Stimulated activated CD8-positive, alpha-beta memory T cell treated with anti-CD3 and anti-CD28 coated beads, Interleukin-15, amount 100 ng/mL, for 24 hours (primary cell): ENCODE measurements at places on chromosomes 2 and 18.

- DNase-seq = no peak
These were observed 322.4 kb downstream of the TNS1 start for GRCh38 chr2:217680381-217680780.

- no peak for DNase-seq
These were observed 114.8 kb upstream of the PTPRM start for GRCh38 chr18:7452331-7452730.

GRCh38 chr2:214393796-214394195 lies 17.1 kb upstream of the VWC2L start:
- no peak for DNase-seq

DNA sequence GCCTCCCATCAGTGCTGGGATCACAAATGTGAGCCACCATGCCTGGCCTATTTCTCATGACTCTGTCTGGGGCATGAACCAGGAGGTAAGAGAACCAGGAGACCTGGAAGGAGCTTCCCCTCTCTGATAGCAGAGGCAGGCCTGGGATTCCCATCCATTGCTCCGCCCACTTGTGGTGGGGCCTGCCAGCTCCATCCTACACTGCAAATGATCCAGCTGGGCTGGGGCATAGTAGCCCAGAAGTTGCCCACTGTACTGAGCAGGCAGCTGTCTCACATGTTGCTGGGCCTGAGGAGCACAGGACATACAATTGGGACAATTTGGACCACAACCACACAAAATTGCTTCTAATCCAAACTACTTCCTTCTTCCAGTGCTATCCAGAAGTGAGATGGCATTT lies 91.0 kb downstream of the MARCHF4 start:
- DNase-seq = no peak

- DNase-seq = no peak
These were observed 3.3 kb upstream of the ANKRD39 start for GRCh38 chr2:96861074-96861473.

DNA sequence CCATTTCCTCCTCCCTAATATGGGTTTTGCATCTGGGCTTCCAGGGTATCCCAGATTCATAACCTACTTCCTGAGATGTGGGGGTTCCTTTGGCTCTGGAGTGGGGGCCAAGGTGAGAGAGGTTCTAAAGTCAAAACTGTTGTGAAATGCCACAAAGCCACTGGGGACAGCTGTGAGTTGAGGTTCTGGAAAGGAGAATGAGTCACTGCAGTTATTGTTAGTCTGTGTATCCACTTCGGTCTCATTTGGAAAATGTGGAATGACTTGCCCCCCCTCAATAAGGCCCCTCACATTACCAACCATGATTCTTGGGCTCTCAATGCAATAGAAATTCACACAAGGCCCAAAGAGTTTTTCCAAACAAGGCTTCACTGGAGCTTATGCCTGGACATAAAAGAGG lies 51.1 kb upstream of the LGALSL start:
- no peak for DNase-seq

DNA sequence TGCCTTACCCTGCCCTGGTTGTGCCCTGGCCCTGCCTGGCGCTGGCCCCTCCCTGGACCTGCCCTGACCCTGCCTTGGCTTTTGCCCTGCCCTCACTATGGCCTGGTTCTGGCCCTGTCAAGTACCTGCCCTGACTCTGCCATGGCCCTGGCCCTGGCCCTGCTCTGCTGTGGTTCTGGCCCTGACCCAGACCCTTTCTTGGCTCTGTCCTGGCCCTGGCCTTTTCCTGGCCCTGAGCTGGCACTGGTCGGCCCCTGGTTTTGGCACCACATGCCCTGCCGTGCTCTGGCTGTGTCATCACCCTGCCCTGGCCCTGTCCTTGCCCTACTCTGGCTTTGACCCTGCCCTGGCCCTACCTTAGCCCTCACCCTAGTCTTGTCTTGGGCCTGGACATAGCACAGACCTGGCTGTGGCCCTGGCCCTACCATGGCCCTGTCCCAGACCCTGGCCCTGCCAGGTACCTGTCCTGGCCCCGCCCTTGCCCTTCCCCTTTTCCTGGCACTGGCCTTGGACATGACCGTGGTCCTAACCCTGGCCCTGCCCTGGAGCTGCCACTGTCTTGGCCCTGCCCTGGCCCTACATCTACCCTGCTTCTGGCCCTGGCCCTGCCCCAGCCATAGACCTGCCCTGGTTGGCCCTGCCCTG lies 4.8 kb upstream of the ANKRD62 start:
- DNase-seq = no peak

DNA sequence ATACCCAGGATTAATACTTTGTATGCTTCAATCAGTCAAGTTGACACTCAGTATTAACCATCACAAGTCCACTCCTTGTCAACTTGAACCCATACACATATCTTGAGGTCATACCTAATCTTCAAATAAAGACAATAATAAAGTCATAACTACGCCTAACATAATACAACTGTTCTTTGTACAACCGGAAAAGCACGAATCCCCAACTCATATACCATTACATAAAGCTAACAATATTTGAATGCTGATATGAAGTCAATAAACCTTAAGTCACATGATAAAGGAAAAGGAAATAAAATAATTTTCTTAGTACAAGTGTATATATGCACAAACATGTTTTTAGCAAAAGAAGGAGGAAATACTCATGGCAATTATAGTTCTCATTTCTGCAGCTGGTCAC lies 770.6 kb upstream of the GYPC start:
- DNase-seq = no peak

DNA sequence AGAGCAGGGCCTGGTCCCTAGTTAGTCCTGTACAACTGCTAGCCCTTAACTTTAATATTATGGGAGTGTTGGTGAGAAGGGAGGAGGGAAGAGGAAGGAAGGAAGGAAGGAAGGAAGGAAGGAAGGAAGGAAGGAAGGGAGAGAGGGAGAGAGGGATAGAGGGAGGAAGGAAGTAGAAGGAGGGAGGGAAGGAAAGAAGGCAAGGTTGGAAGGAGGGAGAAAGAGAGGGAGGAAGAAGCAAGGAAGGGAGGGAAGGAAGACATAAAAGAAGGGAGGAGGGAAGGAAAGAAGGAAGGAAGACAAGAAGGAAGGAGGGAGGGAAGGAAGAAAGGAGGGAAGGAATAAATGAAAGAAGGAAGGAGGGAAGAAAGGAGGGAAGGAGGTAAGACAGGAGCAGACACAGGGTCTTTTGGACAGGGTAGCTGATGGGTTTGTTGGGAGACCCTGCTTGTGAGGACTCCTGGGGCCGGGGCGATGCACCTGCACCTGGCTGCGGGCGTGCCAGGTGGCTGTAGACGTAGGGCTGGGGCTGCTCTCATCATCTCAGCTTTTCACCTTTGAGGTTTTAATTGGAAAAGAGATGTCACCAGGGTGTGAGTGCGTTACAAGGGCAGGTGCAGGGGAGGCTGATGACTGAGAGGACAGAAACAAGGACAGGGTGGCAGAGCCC lies 5.9 kb upstream of the POMC start:
- no peak for DNase-seq

- DNase-seq = no peak
These were observed 172.9 kb upstream of the MYT1L start for GRCh38 chr2:2503864-2504418.

GRCh38 chr2:186254759-186255158 lies 231.3 kb upstream of the ZC3H15 start:
- no peak for DNase-seq

DNA sequence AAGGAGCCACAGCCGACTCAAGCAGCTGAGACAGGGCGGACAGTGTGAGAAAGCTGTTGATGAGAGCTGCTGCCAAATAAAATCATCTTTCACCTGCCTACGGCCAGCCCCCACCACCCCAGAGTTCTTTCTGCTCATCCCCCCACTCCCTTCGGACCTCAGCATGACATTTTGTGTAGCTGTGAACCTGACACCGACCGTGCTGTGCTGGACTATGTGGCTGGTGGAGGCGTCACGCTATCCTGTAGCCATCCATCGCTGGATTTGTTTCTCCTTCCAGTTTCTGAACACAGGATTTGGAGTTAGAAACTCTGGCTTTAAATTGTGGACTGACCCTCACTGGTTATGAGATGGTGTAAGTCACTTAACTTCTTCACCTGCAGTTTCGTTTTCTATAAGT lies 317.3 kb downstream of the DCDC2C start:
- no peak for DNase-seq

DNA sequence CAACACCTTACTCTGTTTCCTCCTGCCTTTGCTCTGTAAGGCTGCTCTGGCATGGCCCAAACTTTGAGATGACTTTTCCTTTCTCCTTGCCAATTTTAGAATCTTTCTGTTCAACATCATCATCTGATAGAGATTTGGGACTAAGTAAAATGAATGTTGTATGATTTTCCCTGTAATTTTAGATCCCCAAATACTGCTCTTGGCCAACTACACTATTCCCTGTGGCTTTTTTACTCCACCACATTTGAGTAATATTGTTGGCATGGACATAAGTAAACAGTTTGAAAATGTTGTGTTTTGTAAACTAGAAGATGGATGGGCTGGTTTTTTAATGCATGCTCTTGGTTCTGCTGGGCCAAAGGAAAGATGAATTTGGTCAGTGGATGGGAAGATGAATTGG lies 12.1 kb downstream of the LTBP1 start:
- no peak for DNase-seq

DNA sequence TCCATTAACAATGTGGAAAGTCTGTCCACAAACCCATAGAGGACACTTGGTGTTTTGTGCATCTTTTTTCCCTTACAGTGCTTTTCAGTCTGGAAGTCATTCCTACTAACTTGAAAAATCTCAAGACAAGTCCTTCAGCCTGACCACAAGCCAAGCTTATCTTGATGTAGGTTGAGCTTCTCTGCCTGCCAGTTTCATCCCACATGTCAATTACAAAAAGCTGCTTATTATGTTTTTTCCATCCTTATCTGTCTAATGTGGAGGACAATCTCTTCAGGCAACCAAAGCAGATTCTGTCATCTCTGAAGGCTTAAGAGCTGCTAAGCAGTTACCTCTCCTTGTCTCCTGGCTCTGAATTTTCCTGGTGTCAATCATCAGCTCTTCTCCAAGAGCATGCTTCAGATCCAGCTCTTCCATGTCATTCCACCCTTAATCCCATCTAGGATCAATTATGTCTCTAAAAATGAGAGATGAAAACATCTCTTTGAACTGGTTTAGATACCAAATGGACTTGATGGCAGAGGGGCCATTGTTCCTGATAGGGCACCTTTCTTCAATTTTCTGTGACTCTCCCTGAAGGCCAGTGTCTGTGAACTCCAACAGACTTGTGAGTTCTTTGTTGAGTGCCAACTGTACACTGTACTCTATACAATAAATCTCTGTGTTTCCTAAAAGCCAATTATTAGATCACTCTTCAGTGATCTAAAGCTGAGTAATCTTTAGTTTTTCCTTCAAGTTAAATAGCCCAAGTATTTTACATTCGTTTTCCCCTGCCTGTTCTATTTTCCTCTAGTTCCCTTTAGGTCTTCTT lies 208.6 kb downstream of the RBM43 start:
- DNase-seq = no peak

DNA sequence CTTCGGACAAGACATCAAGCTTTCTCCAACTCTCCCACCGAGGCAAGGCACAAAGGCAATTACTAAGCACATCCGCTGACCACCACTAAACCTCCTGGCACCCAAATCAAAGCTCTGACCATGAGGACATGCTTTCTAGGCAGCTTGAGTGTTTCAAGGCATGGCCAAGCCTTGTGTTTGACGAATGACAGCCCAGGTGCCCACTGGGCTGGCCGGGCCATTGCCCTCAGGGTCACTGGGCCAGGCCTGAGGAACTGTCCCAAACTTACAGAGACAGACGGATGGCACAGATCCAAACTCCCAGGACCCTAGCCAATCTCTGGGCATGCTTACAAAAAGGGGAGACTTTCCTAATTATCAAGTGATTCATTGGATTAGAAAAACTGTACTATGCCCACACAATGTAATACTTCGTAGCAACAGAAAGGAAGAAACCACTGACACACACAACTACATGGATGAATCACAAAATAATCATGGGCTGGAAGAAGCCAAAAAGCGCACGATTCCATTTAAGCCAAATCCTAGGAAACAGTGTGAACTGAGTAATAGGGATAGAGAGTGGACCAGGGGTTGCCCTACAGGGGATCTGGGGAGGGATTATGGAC lies 20.2 kb downstream of the CRACDL start:
- DNase-seq = no peak

DNA sequence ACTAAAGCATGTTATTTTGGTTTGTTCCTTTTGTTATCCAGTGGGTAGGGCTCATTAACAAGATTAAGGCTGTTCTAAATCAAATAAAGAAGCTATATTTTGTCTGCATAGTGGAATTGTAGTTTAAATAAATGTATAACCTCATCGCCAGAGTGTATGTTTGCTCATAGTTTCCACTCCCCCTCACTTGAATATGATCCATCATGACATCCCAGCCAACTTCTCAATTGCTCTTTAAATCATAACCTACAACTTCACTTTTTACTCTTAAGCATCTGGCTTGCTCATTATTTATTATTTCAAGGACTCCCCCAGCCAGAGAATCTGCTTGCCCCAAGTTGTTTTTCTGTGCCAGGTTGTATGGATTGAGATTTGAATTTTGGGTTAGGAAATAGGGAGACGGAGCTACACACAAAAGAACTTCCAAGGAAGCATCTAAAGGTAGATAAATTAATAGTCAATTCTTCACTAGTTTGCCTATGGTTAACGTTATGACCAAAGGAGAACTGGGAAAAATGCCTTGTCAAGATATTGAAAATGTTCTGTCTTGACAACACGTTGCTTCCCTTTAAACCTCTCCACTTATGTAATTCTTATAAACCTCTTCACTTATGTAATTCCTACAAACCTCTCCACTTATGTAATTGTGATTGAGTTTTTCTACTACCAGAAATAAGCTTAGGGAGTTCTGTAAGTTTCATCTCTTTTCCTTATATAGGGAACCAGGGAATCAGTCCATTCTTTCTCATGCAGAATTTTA lies 55.4 kb upstream of the UPP2 start:
- no peak for DNase-seq

GRCh38 chr2:236554629-236555282 lies 14.9 kb upstream of the ACKR3 start:
- no peak for DNase-seq

- DNase-seq = no peak
These were observed 86.2 kb upstream of the FIGN start for GRCh38 chr2:163822033-163822432.

DNA sequence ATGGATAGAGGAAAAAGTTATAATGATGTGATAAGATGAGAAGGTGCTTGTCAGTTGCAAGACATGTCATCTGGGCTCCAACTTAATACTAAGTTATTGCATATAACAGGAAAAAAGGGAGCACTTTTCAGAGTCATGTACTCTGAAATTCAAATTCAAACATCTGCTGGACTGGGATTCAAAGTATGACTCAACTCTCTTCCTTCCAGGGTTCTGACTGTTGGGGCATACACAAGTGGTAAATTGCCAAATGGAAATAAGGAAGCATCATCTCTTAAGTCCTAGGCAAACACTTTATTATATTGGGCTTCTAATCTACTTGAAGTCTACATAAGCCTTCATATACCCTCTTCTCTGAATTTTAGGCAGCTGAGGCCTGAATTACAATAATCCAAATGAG lies 44.9 kb downstream of the ZBTB14 start:
- no peak for DNase-seq
